ENCODE measurements at places on chromosomes 5 and 9.
A peak's percentile ranks its signal among the peaks of the same experiment; 100 is the strongest.

DNA sequence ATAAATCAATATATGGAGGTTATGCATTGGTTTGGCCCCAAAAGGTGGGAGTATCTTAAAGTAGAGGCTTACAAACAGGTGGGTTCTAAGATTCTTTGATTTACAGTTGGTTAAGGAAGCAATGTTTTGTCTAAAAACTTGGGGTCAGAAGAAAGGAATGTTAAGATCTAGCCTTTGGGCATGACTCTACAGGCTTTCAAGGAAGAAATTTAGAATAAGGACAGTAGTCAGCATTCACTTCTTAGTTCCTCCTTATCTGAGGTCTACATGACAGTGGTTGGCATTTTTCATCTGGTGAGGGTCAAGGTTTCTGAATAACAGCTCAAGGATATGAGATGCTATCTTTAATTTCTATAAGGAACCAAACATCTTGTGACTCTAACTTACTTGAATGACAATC is 122.8 kb downstream of the CAMK4 start:
- no peak for DNase-seq

GRCh38 chr9:2403701-2404100 is 217.9 kb upstream of the VLDLR start:
- no peak for DNase-seq

DNA sequence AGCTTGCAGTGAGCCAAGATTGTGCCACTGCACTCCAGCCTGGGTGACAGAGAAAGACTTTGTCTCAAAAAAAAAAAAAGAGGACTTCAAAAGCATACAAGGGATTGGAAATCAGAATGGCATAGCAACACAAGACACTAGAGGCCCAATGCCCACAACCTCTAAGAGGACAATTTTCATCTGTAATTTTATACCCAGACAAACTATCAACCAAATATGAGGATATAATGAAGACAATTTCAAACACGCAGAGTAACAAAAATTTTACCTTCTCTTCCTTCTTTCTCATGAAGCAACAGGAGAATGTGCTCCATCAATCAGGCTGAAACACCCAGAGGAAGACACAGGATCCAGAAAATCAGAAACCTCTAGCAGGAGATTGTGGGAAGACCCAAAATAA is 46.8 kb downstream of the GCNT4 start:
- DNase-seq = no peak

- no peak for DNase-seq
Measured at GRCh38 chr5:43514471-43514815, 505 bp downstream of the C5orf34 start.

DNA sequence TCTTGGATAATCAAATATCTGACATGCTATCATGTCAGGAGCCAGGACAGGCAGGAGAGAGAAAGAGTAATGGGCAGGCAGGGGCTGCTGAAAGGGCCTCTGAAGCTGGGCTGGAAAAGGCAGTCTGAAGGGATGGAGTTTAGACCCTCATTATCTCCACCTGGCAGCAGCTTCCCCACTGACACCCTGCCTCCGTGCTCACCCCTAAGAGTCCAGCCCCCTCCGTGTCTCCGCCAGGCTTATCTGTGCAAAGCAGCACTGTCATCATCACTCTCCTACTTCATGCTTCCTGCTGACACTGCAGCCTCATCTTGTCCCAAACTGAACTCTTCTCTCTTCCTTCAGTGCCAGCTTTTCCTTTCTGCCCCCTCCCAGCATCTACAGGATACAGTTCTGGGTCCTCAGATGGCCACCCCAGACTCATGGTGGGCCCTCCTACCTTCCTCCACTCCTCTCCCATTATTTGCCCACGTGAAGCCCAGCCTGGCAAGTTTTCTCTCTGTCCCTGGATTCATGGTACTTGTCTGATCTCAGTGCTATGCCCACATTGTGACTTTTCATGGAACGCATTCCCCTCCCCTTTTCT is 70.9 kb upstream of the KLF9 start:
- DNase-seq = no peak

DNA sequence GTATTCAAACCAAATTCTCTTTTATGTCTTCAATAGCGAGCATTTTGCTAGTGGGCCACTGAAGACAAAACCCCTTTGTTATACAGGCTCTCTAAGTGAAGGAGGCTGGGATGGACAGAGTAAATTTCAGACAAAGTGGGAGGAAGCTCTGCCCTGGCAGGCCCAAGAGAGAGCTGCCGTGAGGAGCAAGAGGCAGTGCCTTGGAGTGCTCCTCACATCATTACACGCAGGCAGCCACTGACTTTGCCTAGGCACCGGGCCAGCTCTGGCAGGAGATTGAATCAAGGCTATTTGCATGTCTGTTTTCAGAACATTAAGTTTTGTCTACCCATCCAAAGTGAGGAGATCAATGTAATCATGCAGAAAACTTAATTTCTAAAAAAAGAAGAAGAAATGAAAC is 167.7 kb downstream of the CCDC192 start:
- DNase-seq = no peak

DNA sequence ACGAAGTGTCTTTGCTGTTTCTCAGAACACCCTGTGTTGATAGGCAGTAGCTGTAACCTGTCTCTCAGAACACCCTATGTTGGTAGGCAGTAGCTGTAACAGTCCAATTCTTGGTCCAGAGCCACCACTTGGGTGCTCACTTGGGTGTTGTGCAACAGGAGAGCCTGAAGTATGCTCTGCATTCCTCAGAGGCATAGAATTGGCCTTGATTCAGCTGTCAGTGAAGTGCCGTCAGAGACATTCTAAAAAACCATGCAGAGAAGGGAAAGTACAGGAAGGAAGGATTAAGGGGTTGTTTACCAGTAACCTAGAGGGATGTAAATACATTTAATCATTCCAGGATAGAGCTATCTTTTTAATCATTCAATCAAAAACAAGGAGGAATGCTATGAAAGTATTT is 231.2 kb downstream of the ARRDC3 start:
- DNase-seq = no peak

GRCh38 chr5:169801324-169801777 is 164.3 kb downstream of the DOCK2 start:
- DNase-seq = no peak

GRCh38 chr5:41795125-41795524 is 75.1 kb downstream of the OXCT1 start:
- DNase-seq = no peak

DNA sequence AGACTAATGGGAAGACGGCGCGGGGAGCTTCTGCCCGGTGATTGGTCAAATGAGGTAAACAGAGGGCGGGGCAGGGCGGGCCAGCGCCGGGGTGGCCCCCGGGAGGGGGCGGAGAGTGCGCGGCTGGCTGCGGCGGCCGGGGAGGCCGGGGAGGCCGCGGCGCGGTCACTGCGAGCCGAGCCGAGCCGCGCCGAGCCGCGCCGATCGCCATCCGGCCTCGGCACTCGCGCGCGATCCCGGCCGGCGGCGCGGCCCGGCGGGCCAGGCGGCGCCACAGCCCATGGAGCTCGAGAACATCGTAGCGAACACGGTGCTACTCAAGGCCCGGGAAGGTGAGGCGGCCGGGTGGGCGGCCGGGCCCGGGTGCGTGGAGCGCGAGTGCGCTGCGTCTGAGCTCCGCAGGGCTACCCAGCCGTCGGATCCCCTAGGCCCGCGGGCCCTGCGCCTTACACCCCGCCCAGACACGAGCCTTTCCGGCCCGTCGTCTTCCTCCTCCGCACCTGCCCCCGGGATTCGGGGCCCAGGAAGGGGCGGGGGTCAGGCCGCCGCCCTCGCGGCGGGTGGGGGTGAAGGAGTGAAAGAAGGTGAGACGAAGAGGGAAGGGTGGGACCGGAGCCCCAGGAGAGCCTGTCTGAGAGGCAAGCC is at the start of gene GRK6:
Gene GRK6 (plus strand): TSS at position 111 of the 645 bp plus-strand sequence. CDS start 170 bp downstream, at position 281.
- peak; percentile 79 for DNase-seq

GRCh38 chr5:76855961-76856360 is 6.1 kb downstream of the S100Z start:
- DNase-seq = peak; percentile 21

DNA sequence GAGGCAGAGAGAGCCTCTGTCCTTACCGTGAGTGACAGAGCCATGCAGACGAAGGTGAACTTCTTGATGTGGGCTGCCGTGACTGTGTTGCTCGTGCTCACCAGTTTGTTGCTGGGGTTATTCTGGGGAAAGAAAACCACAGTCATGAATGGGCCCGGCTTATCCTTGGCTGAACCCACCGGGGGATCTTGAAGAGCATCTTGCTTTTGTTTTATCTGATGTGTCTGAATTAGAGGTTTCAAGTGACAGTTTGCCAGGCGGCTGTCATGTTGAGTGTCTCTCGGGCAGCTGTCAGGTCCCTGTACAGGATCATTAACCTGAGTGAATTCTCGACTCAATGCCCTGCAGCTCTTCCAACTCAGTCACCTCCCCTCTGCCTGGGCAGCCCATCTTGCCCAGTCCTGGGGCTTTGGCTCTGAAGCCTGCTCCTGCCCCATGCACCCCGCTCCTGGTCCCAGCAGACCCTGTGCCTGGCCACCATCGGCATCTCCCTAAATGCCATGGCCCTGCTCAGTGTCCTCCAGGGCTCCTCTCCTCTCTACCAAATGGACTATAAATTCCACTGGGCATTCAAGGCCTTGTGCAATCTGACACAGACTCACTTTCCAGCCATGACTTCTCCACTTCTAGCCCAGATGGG is 77.4 kb downstream of the OTULIN start:
- DNase-seq = no peak

- DNase-seq = no peak
Measured at GRCh38 chr5:113450929-113451328, 16.1 kb upstream of the TSSK1B start.

GRCh38 chr5:34674187-34674586 is 18.1 kb downstream of the RAI14 start:
- DNase-seq = no peak

- no peak for DNase-seq
Measured at GRCh38 chr5:38467353-38468040, 88.9 kb downstream of the LIFR start.

- DNase-seq = no peak
Measured at GRCh38 chr5:168424594-168425323, 61.5 kb upstream of the RARS1 start.

- DNase-seq = no peak
Measured at GRCh38 chr9:35750256-35750531, 1.1 kb downstream of the RGP1 start.

GRCh38 chr9:80632041-80632440 is 1057.3 kb downstream of the TLE1 start:
- no peak for DNase-seq

DNA sequence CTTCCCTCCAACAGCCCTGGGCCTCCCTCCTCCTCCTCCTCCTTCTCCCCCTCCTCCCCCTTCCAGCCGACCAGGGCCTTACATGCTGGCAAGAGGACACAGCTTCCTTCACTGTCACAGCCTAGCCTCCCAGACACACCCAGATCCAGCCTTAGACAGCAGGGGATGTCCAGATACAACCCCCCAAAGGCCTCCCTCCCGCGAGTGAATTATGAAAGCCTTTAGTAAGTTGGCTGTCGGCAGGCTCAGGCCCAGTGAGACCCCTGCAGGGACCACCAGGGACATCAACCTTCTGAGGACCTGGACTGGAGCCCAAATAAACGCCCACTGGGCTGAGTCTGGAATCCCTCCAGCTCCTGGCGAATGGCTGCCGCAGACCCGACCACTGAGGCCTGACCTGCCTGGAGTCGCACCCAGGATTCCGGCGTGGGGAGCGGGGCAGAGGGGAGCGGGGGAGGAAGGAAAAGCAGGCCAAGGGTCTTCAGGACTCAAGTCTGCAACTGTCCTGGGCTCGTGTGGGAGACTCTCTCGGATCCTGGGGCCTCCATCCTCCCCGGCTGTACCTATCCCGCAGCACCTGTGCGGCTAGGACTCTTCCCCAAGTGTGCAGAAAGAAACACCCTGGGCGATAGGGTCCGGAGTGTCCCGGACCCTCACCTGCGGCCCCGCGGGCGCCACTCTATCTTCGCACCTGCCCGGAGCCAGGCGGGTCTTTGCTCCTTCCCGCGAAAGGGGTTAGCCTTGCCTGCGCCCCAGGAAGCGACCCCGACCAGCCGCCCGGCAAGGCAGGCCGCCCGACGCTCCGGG is 705 bp downstream of the SEPTIN8 start:
- peak; percentile 19 for DNase-seq

GRCh38 chr9:128098297-128099230 is 29.0 kb downstream of the PTGES2 start:
- peak; percentile 80 for DNase-seq

GRCh38 chr9:127303830-127304229 is 39.3 kb downstream of the GARNL3 start:
- DNase-seq = no peak

DNA sequence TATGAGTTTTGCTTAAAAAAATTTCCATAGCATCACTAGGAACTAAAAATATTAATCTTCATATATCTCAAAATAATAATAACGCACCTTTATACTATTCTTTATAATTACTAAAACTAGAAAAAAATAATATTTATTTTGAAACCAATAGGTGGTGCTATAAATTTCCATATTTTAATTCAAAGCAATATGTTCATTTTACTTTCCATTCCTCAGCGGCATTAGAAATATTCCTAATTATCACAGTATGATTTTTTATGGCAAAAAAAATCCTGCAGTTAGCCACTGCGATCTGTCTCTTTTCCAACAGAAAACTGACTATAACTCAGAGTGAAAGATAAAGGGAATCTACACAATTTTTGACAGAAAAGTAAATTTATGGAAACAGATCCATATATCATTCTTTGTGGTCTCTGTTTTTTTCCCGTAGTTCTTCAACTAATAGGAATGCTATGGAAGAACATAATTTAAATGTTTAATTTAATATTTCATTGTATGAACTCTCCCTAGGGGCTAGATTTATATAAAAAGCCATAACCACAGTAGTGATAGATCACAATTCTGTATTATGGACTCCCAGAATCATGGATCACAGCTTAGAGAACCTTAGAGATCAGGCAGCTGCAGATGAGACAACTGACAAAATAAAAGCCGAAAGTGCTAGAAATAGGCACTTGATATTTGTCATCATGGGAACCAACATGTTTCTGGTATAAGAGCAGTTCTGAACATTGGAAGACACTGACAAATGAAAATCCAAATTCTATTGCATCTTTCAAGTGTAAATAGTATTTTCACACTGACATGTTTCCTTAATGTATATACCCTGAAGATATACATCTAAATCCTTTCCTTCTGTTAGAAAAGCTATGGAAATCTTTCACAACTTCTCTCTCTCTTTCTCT is 167.7 kb upstream of the MPDZ start:
- DNase-seq = no peak
